Stimulated activated CD8-positive, alpha-beta memory T cell treated with anti-CD3 and anti-CD28 coated beads, Interleukin-4, amount 100 ng/mL, for 1 hour (primary cell): ENCODE measurements at places on chromosomes 5 and 9.
A peak's percentile ranks its signal among the peaks of the same experiment; 100 is the strongest.

GRCh38 chr5:66454186-66455078 is 141.8 kb upstream of the MAST4 start:
- no peak for DNase-seq

- no peak for DNase-seq
These were observed 245.9 kb downstream of the SAXO1 start for GRCh38 chr9:18786911-18787650.

DNA sequence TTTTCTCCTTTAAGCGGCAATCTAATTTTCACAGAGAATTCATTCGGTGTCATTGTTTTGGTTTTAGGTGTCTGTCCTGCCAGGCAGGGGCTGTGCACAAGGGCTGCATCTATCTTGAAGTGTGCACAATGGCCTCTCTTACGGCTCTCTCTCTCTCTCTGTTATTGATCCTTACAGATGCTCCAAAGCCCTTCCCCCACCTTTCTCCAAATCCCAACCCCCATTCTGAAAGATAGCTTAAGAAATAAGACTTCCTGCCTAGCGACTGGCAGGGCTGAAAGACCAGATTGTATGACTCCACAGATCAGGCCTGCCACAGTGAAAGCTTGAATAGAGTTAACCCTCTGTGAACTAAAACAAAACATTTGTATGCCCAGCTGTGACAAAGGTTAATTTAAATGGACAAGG is 86.5 kb upstream of the NR5A1 start:
- no peak for DNase-seq

DNA sequence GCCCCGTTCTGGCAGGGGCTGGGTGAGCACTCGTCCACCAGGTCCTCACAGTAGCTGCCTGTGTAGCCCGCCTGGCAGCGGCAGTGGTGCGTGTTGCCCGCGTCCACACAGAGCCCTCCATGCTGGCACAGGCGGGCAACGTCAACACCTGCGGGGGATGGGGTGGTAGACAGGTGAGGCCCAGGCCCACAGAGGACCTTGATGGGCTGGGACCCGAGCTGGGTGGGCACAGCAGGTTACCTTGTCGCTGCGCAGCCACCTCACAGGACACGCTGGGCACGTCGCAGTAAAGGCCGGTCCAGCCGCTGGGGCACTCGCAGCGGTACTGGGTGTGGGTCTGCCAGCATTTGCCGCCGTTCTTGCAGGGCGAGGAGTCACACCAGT is 25.1 kb upstream of the SEC16A start:
- no peak for DNase-seq

DNA sequence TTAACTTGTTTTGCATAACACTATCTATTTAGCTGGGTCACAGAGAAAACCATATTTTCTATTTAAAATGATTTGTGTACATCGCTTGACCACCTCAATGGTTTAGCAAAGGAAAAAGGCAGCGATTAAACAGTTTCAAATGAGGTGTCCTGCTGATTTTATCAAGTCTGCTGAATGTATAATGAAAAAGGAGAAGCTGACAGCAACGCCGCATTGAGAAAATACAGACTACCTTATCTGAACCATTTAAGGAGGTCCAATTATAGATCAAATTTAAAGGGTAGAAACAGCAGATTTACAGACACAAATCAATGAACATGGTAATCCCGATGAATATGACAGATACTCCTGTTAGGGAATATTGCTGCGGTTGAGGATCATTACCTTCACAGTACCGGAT is 29.6 kb downstream of the PSMB7 start:
- no peak for DNase-seq

GRCh38 chr9:113590991-113591898 is 127.7 kb downstream of the RGS3 start:
- no peak for DNase-seq

- no peak for DNase-seq
These were observed 17.0 kb downstream of the SWI5 start for GRCh38 chr9:128293091-128293490.

DNA sequence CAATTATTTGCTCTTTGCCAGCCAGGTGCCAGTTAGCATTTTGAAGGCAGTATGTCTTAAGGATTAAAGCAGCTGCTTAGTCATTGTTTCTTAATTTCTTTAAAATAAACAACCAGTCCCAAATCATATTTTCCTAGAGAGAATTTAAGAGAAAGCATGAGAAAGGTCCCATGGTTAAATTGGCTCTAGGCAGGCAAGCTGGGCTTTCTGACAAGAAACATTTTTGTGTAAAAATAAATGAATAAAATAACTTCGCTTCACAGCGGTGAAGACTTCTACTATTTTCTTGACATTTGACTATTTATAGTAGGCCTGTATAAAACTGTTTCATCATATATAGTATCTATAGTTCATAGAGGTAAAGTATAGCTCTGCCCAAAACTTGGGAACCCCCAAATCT is 617.7 kb upstream of the C9orf72 start:
- DNase-seq: no peak

DNA sequence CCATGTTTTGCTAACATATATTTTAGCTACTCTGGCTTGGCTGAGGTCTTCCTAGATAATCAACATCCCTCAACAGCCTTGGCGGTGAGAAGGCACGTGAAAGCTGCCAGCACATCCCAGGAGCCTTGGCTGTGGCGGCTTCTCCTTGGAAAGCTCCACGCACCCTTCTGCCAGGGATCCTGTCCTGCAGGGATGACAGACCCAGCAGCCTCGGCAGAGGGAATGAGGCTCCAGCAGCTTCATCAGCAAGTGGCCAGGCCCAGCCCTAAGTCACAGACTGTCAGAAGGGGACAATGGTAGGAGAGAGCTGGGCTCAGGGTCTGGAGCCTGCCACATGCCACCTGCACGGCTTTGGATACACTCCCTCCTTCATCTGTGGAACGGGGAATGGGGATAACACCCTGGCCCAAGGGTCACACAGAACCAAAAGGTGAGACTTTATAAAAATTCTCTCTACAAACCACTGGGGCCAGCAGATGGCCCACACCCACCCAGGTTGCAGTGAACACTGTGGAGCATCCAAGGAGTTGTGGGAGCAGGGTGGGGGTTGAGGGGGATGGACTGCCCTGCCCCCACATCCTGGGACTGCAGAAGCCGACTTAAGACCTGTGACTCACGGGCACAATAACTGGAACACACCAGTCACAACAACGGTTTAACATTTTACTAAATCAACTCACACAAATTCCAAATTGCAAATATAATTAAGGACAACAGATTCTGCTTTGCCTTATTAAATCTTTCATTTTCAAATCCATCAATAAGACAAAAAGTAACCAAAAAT is 65.1 kb downstream of the MACROH2A1 start:
- DNase-seq: no peak

- DNase-seq: no peak
These were observed 44.3 kb downstream of the SLC28A3 start for GRCh38 chr9:84296146-84296843.

GRCh38 chr9:33446946-33447798 is at the start of gene AQP3:
Gene AQP3, minus strand, starts transcription at chr9:33447593. Its CDS starts 63 bp downstream, at chr9:33447530.
- DNase-seq: peak; percentile 53

- no peak for DNase-seq
These were observed 27.7 kb upstream of the BARHL1 start for GRCh38 chr9:132554755-132555154.

- DNase-seq: no peak
These were observed 31.0 kb downstream of the GOLGA2 start for GRCh38 chr9:128244837-128245231.

DNA sequence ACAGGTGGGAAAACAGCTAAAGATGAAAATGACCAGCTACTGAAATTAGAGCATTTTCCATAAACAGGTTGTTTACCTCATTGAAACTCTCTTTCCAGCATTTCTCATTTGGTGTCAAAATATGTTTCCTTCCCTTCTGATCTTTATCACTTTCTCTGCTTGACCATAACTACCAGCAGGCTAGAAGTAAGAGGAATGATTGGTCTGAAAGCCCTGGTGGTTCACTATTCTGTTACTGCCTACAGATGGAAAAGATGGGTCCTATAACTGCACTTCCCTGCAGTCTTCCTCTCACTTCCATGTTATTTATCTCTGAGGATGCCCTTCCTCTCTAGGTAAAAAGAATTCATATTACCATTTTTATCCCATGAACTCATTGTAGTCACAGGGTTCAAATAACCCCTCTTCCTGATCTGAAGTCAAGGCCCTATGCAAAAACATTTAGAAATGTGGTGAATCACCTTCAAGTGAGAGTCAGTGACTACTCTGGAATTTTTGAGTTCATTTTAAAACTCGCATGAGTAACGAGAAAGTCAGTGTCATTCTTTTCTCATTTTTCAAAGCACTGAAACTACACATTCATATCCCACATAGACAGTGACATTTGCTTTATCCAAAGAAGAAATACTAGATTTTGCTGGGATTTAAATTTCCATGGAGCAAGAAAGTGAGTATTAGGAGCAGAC is 51.7 kb downstream of the ZNF474 start:
- DNase-seq: no peak

DNA sequence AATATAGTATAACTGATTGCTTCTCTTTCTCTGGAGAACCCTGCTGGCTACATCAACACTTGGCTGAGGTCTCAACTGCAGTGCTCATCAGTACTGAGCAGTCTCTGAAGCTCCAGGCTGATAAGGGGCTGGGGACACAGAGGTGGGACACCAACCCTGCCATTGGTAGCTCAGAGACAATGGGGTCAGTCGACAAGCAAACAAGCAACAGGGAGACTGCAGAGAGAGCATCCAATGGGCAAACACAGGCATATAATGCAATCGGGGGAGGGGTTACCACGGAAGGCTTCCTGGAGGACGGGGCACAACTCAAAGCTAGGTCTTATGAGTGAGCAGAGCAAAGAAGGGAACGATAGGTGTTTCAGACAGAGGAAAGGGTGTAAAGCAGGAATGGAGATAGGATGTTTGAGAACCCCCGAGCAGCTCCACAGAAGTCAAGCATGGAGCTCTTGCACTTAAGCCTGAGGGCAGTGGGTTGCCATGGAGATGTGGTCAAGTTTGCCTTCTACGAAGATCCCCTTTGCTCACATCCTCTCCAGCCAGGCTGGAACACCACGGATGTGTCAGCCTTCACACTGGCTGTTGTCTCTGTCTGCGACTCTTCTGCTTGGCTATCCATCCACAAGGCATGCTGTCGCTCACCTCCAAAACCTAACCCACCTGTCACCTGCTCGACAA is 21.5 kb upstream of the AKNA start:
- DNase-seq: no peak

DNA sequence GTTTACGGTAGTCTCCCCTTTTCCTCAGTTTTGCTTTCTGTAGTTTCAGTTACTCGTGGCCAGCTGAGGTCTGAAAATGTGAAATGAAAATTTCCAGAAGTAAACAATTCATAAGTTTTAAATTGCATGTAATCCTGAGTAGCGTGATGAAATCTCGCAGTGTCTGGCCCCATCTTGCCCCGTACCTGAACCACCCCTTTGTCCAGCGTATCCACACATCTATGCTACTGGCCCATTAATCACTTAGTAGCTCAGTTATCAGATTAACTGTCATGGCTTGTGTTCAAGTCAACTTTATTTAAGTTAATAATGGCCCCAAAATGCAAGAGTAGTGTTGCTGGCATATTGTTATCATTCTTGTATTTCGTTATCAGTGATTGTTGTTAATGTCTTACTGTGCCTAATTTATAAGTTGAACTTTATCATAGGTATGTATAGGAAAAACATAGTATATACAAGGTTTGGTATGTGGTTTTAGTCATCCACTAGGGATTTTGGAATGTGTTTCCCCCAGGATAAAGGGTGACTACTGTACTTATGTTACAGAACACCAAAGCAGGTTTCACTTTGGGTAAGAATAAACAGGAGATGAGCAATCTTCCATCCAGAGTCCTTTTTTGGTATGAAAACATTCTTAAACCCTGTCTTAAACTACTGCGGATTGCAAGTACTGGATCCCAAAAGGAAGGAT is 118.4 kb upstream of the KCNN2 start:
- no peak for DNase-seq

- DNase-seq: no peak
These were observed 94.8 kb downstream of the GADD45G start for GRCh38 chr9:89699646-89700045.

DNA sequence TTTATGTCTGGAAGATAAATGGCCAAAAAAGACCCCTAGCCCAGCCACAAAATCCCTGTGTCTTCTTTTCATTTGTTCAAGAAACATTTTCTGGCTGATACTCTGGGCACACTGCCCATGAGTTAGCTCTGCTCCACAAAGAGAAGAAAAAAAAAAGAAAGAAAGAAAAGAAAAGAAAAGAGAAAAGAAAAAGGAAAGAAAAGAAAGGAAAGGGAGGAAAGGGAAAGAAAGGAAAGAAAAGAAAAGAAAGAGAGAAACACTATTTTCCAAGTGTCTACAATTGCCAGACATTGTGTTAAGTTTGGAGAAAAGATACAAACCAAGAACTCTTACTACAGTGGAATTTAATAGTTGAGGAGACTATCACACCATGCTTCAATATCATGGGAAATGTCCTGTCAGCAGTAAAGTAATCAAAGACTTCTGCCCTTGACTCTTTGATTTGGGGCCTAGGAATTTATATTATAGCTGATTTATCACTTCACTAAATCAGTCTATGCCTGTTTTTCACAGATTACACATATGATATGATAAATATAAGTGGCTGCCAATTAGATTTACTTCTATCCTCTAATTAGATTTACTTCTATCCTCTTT is 3.0 kb downstream of the TRMO start:
- no peak for DNase-seq
